ENCODE measurements at places on chromosomes 16 and 17.

- no peak for DNase-seq
Observed at GRCh38 chr17:74108126-74108705, 95.3 kb upstream of the RPL38 start.

DNA sequence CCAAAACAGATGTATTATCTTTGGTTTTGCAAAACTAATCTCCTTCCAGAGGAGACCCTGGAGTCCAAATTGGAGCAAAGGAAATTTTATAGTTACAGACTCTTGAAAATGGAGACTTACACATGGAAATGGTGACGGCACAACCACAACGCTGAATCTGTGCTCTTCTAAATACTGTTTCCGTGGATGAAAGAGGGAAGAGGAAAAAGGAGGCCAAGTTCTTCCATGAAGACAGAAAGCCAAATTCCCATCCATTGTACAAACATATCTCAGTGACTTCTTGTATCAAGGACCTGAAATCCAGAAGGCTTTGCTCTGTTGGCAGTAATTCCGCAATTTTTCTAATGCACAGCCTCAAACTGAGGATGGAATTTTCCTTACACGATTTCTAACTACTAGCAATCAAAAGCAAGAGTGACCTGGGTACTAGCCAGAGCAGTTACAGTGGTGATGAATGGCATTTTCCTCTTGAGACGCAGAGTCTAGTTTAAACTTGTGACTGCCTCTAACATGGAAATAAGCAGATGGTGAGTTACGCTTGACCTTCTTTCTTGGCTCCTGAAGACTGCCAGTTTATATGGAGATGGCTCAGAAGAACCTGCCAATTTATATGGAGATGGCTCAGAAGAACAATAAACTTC lies 38.5 kb downstream of the VPS53 start:
- DNase-seq: peak; percentile 96

DNA sequence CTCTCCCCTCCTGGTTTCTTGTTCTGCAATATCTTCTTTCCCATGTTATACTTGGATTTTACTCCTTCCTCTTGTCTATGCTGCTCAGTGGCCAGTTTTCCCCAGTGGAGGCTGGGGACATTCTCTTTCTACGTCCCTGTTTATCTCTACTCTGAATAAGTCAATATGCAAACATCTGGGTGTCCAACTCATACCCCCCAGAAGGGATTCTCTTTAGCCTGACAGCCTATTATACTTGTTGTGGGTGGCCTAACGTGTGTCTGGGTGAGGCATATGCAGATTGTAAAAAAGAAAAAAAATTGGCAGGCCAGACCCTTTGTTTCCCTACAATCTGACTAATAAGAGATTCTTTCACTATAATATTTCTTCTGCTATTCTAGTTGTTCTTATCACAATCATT lies 134.2 kb upstream of the MAF start:
- no peak for DNase-seq

- peak; percentile 35 for DNase-seq
Observed at GRCh38 chr17:67635681-67636080, 82.1 kb upstream of the NOL11 start.

DNA sequence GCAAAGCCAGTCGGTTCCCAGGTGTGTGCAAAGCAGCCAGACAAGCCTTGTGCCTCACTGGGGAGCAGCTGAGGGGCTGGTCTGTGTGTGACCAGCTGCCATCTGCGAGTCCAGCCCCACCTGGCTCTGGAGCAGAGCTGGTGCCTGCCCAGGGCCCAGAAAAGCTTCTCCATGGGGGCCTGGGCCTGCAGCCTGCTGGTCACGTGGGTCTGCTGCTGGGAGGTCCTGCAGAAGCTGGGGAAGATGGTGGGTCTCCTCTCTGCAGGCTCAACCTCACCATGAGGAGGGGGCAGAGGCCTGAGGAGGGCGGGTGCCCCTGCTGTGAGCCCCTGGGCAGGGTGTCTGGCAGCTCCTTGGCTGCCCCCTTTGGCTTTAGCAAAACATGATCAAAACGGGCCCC lies 71.9 kb downstream of the ENGASE start:
- no peak for DNase-seq

DNA sequence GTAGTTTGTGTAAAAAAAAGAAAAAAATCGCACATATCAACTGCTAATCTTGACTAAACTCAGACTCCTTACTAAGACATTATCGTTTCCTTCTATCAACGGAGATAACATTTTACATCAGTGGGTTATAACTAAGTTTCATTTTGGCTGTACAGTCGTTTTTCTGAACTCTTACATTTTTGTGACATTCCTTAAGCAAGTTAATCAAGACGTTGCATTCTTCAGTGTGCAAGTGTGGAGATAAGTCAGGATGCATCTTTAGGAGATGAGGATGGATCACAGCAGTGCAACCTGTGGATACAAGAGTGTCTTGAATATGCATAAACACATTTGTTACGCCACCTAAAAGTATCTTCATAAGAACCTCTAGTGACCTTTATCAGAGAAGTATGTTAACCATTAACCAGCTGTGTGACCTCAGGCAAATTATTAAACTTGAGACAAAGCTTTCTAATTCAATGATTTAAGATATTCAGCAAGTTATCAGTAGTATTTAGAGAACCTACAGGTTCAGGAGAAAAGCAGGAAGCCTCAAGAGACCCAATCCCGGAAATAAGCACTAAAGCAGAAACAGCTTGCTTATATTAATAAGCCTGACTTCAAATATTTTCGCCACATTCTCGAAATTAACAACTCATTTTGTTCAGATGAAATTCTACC lies 9.4 kb downstream of the CMC2 start:
- peak; percentile 22 for DNase-seq

- no peak for DNase-seq
Observed at GRCh38 chr17:66326476-66327047, 24.1 kb downstream of the PRKCA start.

DNA sequence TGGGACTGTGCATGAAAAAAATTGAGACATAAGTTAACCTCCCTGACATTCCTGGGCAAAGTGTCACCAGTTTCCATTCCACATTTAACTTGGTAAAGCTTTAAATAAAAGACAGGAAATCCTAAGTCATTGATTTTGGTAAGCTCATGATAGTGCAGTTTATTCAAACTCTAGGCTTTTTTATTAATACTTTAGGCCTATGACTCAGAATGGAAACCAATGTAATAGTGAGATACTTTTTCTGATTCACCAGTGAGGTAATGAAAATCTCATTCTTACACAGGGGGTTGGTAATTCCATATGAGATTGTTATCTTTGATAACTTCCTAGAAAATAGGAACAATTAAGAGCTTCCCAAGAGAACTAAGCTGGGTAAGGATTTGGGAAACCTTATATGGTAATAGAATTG lies 91.1 kb downstream of the NLK start:
- DNase-seq: no peak

GRCh38 chr16:88719267-88719932 lies 13.1 kb downstream of the CTU2 start:
- DNase-seq: peak; percentile 66

- DNase-seq: no peak
Observed at GRCh38 chr17:79657036-79657435, 46.2 kb upstream of the RBFOX3 start.

DNA sequence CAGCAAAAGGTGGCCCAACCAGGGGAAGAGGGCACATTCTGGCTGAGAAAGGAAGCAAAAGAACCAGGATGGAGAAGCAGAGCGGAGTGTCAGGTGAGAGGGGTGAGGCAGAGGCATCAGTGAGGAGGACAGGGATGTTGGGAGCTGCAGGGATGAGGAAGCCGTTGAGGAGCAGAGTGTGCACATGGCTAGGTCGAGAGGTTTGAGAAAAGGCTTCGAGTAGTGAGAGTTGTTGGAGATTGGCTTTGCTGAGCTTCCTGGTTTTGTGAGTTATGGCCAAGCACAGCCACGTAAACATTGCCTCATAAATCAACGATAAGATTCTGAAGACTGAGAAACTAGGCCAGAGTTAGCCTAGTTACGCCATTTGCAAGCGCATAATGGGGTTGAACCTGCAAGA lies 26.9 kb downstream of the DNAH2 start:
- DNase-seq: no peak

GRCh38 chr17:18987230-18987610 lies 17.3 kb downstream of the FAM83G start:
- DNase-seq: no peak

DNA sequence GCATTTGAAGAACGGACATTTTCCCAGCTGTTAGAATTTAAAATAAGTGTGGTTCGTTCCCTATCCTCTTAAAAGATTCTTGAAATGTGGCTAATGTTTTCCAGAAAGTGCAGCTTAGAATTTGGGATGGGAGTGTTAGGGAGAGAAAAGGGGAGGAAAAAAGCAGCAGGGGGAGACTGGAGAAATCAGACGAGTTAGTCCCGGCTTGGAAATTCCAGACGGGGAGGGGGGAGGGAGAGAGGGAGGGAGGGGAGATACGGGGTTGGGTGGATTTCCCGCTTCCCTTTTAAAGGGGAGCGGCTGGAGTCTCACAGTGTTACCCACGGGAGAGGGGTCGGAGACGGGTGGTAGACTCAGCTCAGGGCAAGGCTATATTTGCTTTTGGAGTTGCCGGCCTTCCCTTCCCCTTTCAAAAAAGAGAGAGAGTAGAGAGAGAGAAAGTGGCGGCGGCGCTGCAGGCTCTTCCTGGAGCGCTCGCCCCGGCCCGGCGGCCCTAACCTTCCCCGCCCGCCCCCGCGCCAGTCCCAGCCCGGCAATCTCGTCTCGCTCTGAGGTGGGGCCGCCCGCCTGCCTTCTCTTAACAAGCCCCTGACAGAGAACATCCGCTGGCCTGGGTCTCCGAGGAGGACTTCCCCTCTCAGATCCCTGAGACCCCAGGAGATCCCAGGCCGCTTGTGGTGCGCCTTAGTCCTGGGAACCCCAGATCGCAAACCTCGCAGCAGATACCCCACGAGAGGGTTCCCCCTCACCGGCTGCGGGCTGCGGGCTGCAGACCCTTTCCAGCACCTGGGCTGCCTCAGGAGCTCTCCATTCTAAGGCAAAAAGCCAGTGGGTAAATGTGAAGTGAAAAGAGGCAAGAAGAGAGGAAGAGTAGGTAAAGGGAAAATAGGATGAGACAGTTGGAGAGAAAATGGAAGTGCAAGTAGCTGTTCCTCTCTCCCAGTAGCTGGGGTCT lies 6.6 kb downstream of the IGF2BP1 start:
- peak; percentile 72 for DNase-seq

GRCh38 chr16:67942200-67942509 lies 1.8 kb downstream of the LCAT start:
- DNase-seq: no peak

- no peak for DNase-seq
Observed at GRCh38 chr17:4934173-4934979, 2.3 kb downstream of the GP1BA start.

DNA sequence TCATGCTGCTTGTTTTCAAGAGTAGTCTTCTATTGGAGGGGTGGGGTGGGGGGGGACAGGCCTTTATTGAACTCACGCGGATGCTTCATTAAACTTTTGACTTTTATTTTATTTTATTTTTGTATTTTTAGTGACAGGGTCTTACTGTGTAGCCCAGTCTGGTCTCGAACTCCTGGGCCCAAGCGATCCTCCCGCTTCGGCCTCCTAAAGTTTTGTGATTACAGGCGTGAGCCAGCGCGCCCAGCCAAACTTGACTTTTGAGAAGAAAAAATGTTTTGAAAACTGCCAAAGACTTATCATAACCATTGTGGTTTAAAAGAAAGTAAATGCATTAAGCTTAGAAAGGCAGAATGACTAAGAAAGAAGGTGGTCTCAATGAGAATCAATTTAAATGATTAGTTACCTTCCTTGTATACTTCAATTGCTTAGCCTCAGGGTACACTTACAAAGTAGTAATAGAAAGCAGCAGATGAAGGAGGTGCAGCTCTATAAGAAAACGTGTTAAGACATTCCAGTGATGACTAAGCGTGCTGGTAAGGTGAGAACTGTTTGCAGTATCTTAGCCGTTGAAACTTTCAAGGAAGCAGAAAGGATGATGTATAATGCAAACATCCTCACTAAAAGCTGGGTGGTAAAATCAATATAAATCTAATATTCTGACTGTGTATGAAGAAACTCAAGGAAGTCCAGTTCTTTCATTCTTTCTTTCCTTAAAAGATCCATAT lies 1.2 kb downstream of the AP2B1 start:
- no peak for DNase-seq

DNA sequence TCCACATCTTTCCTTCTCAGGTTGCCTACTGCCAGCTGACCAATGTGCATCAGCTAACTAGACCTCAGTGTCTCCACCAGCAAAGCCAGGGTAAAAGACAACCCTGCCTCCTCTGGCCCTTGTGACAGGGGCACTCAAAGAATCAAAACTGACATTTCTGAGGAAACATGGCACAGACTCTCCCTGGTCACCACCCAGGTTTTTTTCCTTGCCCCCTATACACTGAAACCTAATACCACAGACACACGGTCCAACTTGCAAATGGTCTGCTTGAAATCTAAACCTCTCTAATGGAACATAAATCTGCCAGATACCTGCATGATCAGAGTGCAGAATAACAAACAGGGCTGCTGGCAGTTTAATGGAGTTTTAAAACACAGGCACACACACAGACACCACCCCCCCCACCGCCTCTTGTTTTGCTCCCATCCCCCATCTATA lies 19.5 kb upstream of the CORO6 start:
- peak; percentile 27 for DNase-seq

GRCh38 chr16:57926041-57926440 lies 44.9 kb downstream of the CNGB1 start:
- no peak for DNase-seq

GRCh38 chr17:73427198-73427597 lies 115.4 kb upstream of the CDC42EP4 start:
- DNase-seq: no peak

DNA sequence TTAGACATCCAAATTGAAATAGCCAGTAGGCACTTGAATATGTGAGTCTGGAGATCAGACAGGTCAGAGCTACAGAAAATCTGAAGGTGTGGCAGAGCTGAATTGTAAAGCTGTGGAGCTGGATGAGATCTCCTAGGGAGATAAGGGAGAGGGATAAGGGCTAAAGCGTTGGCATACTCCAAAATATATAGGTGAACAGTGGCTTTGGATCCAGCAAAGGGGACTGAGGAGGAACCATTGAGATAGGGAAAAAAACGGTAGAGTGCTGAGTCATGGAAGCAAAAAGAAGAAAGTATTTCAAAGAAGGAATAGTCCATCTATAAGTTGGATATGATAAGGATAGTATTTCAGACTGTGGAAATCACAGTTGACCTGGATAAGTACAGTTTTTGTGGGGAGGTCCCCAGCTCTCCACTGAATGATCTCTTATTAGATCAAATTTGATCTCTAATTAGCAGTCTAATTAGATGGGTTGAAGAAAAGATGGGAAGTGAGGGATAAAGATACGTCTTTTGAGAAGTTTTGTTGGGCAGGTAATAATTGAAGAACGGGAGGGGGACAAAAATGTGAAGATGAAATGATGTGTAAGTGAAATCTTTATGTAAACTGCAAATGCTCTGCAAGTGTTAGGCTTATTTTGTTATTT lies 587 bp upstream of the DBF4B start:
- no peak for DNase-seq

- no peak for DNase-seq
Observed at GRCh38 chr17:77606146-77606864, 352.2 kb upstream of the TNRC6C start.

DNA sequence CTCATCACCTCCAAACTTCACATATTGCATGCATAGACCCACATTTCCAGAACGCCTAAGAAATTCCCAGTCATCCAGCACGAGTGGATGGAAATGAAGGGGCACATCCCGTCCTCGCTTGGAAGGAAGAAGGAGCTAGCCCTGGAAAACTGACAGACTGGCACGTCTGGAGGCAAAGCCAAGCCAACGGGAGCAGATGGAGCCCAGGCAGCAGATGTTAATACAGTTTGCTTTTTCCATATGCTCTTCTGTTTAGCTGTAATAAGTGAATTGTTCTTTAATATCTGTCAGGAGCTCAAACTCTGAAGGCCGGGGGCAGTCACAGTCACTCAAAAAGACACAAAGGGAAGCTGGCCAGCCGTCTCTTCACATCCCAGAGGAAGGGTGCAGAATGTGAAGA lies 187.7 kb downstream of the XYLT1 start:
- DNase-seq: peak; percentile 81

All from muscle of leg (tissue), 16 donors.